Activated CD8-positive, alpha-beta memory T cell treated with anti-CD3 and anti-CD28 coated beads for 1 hour (primary cell): ENCODE measurements at places on chromosomes 2 and 18.
A peak's percentile ranks its signal among the peaks of the same experiment; 100 is the strongest.

- no peak for DNase-seq
Measured at GRCh38 chr18:42822711-42823110, 292.8 kb downstream of the RIT2 start.

GRCh38 chr2:216041438-216041837, 28.1 kb upstream of the MREG start:
- DNase-seq, result no peak

DNA sequence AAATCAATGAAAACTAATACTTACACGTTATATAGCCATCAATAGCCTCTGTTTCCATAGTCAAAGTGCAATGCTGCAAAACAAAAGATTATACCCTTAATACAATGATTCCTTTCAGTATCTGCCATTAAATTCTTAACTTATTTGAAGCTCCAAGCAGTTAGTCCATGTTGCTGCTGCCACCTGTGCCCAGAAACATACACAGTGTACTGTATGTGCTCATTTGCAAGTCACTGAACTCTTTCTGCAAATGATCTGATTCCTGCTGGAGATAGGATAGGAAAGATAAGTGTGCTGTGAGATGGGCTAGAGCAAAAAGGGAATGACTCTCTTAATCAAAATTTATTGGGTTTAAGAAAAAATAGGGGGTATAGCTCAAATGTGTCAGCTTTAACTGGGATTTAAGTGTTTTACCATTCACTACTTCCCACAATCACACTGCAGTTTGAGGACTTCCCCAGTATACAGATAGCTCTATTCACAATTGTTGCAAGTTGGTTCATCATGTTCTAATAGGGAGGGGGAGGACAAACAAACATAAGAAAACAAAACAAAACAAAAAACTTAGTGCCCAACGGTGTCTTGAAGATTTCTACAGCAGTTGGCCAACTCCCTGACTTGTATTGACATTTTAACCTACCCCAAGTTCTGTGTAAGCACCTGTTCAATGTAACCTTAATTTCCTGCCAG, 2.7 kb downstream of the IKZF2 start:
- DNase-seq, result no peak

DNA sequence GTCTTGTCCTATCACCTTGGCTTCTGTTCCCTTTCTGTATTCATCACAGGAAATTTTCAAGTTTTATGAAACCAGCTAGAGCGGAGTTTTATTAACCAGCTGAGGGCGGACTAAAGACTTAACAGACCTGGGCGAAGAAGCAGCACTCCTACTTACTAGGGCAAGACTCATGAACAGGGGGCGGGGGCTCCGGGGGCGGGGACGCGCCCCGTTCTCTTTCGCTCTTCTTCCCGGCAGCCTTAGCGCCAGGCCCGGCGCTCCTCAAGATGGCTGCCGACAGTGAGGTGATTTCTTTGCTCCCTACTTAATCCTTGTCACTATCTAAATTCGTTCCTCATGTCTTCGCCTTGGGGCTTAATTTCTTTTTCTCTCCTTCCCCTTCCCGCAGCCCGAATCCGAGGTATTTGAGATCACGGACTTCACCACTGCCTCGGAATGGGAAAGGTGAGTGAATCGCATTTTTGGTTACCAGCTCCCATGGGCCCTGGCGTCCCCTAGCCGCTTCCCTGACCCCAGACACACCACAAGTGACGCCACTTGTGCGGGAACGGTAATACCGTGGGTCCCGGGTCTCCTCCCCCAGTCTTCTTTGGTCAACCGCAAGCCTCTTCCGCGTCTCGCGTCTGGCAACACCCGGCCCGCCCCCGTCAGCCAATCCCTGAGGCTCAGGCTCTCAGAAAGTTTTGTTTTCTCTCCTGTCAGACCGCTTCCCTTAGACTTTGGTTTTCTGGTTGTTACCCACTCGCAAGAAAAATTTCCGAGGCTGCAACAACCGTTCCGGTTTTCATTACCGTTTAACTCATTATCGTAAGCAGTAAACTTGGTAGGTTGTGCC, at the start of gene RAB3GAP1:
TSS of gene RAB3GAP1 (plus strand) at position 251 of the 835 bp plus-strand sequence. CDS start at position 267, 16 bp downstream.
- peak; percentile 82 for DNase-seq

DNA sequence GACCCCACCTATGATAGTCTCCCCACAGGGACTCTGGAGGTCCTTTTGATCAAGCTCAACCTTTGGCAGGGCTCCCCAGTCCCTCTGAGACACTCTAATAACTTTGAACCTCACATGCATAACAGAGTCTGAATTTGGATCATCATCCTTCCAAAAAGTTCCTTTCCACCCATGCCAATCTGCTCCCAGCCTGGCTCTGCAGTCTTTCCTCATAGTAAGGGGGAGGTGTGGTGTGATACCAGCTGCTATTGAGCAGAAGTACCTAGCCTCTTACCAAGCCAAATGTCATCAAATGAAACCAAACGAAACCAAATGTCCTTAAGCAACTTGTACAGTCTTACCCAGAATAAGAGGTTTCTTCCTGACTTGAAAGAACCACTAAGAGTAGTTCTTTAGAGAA, 36.5 kb downstream of the DTNA start:
- DNase-seq, result no peak

DNA sequence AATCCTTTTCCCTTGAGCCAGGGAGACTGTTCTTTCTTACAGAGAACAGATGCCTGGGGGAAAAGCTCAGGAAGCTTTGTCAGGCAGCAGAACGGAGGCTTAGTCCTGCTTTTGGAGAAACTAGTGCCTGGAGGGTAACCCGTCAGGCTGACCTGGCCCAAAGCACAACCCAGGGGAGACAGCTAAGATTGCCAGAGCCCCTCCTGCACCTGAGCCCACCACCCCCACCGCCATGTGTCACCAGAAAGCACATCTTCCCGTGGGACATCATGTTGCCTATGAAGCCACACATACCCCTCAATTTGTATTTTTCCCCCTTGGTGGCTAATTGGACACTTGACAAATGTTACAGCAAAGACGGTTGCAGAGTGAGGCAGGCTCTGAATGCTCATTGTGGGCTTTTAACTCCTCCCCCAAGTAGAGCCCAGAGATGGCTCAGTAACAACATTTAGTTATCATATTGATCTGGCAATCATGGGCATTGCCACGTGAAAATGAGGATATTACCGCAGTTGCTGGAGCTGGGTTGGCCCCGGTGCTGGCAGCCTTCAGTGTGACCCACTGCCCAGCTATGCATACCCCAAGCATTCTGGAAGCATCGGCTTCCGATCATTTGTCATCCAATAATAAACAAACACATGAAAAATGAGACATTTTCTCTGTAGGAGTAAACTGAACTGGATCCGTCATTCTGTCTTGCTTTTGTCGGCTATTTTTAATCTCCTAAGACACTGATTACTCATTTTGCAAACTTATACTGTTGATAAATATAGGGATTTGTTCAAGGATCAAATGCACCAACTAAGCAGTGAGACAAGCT, 229.5 kb downstream of the ATAD2B start:
- no peak for DNase-seq

GRCh38 chr2:159933727-159934049, 128.7 kb downstream of the PLA2R1 start:
- DNase-seq, result no peak

DNA sequence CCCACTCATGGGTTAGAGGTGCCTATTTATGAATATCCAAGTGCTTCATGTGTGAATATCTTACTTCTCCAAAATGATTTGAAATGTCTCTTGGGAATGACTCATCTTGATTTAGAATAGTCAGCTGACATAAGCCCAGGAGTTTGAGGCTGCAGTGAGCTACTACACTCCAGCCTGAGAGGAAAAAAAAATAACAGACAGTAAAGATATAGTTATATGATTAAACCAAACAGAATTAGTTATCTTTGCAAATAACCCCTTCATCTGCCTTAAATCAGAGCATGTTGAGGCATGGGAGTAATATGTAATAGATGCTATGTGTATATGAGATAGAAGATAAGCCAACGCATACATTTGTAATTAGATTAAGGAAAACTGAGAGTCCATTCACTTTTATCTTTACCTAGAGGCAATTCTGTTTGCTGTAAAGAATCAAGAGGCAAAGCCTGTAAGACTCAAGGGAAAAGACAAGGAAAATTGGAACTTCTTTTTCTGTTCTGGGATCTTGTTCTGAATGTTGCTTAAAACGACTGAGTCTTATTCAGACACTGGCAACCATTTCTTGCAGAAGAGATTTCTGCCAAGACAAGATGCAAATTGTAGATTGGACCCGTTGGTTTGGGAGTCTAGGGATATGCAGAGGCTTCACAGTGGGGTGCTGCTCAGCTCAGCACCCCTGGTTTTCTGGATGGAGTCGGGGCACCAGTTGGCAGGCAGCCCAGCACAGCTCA, 104.4 kb downstream of the LIPG start:
- no peak for DNase-seq

GRCh38 chr2:28408764-28409599, 16.3 kb downstream of the FOSL2 start:
- DNase-seq, result peak; percentile 54

- DNase-seq, result no peak
Measured at GRCh38 chr18:22687892-22688680, 245.0 kb upstream of the RBBP8 start.

GRCh38 chr2:150167711-150168110, 319.8 kb downstream of the RND3 start:
- DNase-seq, result no peak

DNA sequence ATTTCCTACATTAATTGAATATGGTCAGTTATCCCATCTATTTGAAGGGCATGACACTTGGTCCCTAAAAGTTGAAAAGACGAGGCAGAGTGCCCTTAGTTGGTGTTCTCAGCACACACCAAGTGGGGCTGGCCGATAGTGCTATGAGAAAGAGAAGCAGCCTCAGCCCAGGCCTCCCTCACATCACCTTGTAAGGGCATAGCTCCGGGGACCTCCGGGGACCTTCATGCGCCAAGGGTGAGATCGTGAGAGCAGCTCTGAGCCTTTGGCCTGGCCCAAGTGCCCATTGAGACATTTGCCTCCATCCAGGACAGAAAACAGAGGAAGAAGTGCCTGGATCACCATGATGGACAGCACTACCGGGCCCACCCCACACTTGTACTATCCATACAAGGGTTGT, 244.3 kb upstream of the COPS8 start:
- DNase-seq, result no peak

GRCh38 chr18:55142410-55142809, 183.1 kb upstream of the CCDC68 start:
- DNase-seq, result no peak

GRCh38 chr2:46937471-46937901, 21.9 kb upstream of the MCFD2 start:
- DNase-seq, result no peak

DNA sequence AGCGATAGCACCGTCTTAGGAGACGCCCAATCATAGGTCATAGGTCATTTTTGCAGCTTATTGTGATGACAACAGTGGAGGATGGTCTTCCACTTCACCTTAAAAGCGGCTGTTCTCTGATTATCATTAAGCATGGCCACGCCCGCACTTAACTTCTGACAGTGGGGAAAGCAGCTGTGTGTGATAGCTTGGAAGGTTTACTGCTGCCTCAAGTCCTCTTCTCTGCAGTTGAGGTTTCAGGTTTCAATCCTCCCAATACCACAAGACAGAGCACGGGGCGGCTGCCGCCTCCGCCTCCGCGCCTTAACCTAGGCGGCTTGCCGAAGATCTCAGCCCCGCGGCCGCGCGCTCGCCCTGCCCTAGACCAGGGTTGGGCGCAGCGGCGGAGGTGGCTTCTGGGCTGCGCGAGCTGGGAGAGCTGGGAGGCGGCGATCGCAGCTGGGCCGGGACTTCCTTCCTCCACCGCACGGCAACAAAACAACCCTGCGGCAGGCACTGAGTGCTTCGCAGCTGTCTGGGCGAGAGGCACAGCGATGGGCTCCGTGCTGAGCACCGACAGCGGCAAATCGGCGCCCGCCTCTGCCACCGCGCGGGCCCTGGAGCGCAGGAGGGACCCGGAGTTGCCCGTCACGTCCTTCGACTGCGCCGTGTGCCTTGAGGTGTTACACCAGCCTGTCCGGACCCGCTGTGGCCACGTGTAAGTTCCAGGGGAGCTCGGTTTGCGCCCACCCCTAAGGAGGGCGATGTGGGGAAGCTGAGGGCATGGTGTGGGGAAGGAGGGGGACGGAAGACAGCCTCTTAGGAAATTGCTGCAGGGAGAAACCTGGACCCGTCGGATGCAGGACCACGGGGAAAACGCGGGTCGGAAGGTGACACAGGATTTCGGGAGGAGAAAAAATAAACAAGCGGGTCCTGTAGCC, at the start of gene RNF125:
TSS of gene RNF125 (plus strand) at position 495 of the 920 bp plus-strand sequence. CDS start at position 534, 39 bp downstream.
- DNase-seq, result peak; percentile 79

GRCh38 chr18:76476665-76477561, 18.1 kb downstream of the ZNF516 start:
- no peak for DNase-seq

GRCh38 chr2:136168720-136169119, 50.8 kb upstream of the CXCR4 start:
- DNase-seq, result no peak

DNA sequence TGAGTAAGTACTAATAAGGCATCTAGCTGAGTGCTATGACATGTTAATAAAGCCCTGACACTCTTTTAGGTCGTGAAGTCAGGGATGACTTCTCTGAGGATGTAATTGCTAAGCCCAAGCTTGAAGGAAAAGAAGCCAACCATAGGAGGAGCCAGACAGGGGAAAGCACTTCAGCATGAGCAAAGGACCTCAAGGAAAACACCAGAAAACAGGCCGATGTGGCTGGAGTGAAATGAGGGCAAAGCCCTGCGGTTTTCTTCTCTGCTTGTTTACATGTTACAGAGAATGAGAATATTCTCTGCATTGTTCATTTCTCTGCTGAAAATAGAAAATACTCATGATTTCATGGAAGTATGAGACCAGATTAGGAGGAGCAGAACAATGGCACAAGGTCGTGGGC, 112.5 kb upstream of the ARHGAP28 start:
- DNase-seq, result no peak

GRCh38 chr2:19810637-19811036, 91.1 kb downstream of the TTC32 start:
- DNase-seq, result no peak

DNA sequence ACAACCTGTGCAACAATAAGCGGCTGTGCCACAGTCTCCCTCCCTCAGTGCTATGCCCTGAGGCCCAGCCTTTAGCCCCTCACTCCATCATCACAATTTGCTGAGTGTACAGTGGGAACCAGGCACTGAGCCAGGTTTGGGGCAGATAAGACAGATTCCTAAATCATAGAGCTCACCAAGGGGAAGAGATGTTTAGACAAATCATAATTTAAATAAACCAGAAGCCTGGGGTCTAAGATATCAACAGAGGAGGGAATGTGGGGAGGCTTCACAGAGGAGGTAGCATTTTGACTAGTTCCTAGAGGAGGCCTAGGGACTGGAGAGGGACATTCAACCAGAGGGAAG, 139.3 kb upstream of the EPAS1 start:
- DNase-seq, result no peak

DNA sequence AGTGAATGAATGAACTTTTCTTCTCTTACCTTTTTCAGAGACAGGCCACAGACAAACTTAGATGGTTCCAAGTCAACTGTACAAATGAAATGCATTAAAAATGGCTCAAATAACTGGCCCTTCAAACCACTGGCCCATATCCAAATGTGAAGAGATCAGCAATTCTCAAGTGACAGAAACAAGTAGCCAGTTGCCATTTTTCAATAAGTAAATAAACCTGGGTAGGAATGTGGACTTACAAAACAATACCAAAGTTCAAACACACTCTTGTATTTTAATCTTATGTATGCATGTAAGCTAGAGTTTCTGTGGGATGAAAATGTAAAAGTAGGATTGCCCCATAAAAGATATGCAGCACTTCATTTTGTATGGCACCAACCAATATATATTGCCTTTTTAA, 129.2 kb downstream of the MEP1B start:
- DNase-seq, result no peak
